SHP77 (cell line): ENCODE measurements at places on chromosomes 4 and X.

DNA sequence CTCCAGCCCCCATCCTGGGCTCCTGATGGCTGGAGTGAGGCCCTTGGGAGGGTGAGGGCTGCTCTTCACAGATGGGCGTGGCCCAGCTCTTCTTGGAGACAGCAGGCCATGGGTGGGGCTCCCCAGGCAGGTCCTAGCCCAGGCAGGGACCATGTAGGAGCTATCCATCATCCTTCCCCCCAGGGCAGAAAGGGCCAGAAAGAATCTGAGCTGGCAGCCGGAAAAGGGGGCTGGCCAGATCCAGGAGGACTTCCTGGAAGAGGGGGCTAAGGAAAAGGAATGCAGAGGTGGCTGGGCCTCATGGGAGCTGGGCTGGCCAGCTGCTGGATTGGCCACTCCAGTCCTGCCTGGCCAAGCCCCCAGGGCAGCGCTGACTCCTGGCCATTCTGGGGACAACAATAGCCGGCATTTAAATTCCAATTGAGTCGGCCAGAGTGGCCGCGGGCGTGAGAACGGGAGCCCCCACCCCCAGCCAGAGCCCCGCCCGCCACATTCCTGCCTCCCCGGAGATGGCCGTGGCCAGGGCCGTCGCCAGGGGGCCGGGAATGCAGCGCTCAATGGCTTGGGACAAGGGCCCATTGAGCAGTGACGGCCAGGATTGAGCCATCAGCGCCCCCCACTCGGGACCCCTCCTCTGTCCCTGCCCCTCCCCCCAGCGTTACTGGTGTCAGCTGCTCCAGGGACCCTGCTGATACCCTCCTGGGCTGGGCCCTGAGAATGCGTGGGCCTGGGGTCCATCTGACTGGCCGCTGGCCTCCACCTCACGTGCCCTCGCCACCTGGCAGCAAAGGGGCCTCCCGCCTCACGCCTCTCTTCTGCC, 15.1 kb upstream of the FGFR3 start:
- no peak for DNase-seq

- DNase-seq = no peak
Observed at GRCh38 chr4:155799794-155800123, 40.9 kb downstream of the GUCY1B1 start.

DNA sequence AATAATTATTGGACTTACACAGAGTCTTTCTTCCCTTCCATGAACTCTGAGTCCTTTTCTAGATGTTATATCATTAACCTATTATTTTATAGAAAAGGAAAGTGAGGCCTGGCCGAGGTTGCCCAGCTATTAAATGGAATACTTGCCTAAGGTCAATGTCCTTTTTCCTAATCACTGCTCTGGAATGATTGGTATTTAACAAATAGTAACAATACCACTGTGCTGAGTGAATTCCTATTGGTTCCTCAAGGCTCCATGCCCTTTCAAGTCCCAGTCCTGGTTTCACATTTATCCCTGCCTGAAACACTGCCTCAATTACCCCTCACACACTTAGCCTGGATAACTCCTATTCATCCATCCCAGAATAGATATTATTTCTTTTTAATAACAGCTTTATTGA, 6.2 kb downstream of the TCEAL9 start:
- no peak for DNase-seq

- DNase-seq = no peak
Observed at GRCh38 chr4:182944484-182945213, 27.5 kb upstream of the DCTD start.

GRCh38 chr4:128861856-128862518, 52.5 kb downstream of the JADE1 start:
- DNase-seq = no peak

- DNase-seq = peak; percentile 43
Observed at GRCh38 chr4:183876268-183876934, 28.7 kb upstream of the STOX2 start.

DNA sequence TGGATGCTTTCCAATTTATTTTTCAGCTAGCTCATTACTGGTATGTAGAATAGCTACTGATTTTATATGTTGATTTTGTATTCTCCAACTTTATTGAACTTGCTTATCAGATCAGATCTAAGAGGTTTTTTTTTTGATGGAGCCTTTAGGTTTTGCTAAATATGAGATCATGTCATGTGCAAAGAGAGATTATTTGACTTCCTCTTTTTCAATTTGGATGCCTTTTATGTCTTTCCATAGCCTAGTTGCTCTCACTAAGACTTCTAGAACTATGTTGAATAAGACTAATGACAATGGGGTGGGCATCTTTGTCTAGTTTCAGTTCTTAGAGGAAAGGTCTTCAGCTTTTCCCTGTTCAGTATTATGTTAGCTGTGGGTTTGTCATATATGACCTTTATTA, 11.7 kb downstream of the MAGEE1 start:
- no peak for DNase-seq

DNA sequence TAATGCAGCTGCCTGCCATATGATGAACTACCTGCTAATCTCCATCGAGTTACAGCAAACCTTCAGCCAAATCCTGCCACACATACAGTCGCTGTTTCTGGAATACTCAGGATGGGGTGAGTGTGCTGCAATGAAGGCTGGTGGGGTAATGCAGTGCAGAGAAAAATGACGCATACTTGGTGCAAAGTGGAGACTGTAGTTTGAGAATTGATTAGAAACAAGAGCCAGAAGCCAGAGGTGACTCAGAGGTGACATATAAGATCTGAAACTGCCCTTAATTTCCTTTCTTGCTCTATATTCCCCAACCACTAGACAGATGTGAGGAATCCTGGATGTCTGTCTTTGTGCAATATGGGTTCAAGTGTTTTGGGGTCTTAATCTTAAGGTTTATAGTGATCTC, 22.0 kb downstream of the C4orf54 start:
- DNase-seq = no peak

GRCh38 chr4:98749206-98749605, 90.8 kb upstream of the TSPAN5 start:
- no peak for DNase-seq

DNA sequence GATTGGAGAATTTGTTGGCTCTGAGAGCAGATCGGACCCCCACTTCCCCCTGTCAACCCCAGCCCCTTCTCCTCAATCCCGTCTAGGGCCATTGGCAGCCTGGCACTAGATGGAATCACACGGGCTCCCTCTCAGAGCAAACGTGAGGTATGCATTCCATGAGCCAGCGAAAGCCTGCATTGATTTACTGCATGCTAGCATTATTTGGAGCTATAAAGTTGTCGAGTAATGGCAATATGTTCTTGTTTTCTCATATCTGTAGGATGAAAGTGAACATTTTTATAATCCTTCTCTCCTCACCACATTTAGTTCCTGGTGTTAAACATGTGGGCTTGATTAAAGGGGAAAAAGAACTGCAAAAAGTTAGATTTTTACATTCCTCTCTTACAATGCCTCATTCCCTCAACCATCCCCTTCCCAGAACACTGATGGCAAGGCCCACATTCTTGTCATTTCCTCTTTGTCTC, 159.2 kb downstream of the SPRY1 start:
- DNase-seq = no peak

- no peak for DNase-seq
Observed at GRCh38 chrX:53587795-53588420, 98.6 kb downstream of the HUWE1 start.

- no peak for DNase-seq
Observed at GRCh38 chr4:155487210-155487609, 110.4 kb upstream of the MAP9 start.

DNA sequence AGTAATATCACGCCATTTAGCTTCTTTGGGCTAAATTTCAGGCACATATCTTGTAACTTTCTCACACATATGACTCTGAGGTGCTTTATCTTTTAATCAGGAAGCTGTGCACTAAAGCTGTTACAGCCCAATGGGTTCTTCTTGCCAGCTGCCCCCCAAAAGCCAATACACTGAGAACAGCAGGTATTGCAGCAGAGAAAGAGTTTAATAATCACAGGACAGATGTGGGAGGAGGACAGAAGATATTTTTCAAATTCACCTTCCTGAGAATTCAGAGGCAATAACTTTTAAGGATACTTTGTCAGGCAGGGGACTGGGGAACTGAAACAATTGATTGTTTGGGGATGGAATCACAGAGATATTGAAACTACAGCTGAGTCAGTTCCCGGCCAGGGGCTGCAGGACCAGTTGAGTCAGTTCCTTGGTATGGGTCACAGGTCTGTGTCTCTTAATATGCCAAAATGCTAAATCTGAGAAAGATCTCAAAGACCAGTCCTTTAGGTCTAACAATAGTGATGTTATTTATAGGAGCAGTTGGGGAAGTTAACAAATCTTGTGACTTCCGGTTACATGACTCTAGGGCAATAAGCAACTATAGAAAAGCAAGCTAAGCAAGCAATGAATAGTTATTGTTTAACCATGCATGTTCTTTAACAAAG, 28.1 kb downstream of the DDIT4L start:
- DNase-seq = no peak

- no peak for DNase-seq
Observed at GRCh38 chr4:121421594-121421993, 40.8 kb upstream of the QRFPR start.

GRCh38 chr4:106041294-106042002, 146.2 kb downstream of the NPNT start:
- no peak for DNase-seq

DNA sequence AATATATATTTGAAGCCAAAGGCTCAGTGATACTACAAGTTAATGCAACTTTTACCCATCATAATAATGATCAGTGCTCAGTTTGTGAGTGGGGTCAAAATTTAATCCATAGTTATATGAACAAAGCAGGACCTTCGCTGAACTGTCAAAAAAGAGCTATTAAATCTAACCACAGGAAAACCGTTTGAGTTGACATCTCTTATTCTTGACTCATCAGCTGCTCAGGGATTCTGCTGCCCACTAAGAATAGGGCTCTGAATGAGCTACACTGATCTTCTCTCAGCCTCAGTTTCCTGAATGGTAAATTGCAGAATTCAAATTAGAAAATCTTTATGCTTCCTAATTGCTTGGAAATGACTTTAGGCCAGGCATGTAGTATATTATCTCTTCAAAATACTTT, 44.9 kb upstream of the NAP1L5 start:
- no peak for DNase-seq

DNA sequence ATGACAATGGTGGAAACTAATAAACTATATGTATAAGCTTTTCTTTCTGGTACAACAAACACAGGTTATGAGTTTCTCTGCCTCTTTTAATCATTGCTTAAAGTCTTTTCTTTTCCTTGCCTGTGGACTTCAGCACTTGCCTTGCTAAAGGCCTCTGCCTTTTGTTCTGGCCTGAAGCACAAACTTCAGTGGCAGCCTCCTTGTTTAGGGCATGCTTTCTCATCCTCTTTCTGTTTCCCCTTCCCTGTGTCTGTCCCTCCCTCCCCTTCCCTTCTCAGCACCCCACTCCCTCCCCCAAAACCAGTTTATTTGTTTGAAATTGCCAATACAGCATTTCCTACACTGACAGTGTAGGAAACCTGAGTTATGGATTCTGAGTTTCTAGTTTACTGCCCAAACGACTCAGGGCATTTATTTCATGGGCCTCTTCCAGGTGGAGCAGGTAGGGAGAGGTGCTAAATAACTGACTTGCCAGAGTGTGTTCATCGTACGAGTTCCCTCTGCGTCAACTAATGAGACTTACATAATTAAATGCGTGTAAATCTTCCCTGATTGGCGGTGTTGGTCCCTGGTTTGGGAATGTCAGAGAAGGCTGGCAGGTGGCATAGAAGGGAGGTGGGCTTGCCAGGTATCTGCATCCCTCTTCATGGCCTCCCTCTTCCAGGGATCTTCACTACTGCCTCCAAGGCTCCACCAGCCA, 311.0 kb downstream of the FBXW7 start:
- no peak for DNase-seq

- no peak for DNase-seq
Observed at GRCh38 chr4:54224996-54225597, 4.0 kb upstream of the PDGFRA start.

DNA sequence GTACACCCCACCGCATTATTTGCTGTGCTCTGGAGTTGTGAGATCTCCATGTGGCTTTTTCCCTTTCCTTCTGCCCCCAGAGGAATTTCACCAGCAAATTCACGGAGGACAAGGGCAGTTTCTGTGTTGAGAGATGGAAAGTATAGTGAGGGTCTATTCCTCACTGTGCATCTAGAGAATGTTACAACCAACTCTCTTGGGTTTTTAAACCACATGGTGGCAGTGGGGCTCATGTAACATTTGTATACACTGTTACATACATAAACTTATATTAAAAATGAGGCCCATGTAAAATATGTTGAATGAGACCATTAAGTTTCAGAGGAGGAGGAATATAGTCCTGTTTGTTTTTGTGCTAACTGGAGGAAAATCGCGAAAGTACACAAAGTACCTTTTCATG, 909 bp upstream of the PRKG2 start:
- DNase-seq = no peak

GRCh38 chr4:78372355-78372988, 179.1 kb upstream of the ANXA3 start:
- no peak for DNase-seq

DNA sequence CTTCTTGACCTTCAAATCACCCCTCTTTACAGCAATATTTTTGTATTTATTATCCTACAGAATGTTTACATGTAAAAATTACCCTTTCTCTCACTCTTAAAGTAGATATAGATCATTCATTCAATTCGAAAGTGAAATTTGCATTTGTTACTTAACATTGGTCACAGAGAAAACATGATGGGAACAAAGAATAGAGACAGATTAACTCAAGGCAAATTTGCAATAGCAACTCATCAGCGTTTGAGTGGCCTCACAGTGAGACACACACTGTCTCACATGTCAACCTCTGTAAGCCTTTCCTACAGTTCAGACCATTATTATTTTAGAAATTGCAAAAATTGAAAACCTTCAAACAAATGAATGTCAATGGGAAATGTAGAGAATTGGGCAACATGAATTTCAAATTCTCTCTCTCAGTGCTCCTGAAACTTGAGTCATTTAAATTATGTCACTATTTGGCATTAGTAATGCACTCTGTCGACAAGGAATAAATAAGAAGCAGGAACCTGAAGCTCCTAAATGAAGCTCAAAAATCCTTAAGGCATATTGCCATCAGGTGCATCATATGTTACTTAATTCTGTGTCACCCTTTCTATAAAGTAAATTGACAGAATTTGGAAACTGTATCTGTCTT, 148.3 kb upstream of the ANXA10 start:
- no peak for DNase-seq

- DNase-seq = peak; percentile 28
Observed at GRCh38 chr4:109998867-109999584, 86.3 kb downstream of the EGF start.

GRCh38 chrX:12580548-12580947, 210.7 kb upstream of the PRPS2 start:
- DNase-seq = no peak

DNA sequence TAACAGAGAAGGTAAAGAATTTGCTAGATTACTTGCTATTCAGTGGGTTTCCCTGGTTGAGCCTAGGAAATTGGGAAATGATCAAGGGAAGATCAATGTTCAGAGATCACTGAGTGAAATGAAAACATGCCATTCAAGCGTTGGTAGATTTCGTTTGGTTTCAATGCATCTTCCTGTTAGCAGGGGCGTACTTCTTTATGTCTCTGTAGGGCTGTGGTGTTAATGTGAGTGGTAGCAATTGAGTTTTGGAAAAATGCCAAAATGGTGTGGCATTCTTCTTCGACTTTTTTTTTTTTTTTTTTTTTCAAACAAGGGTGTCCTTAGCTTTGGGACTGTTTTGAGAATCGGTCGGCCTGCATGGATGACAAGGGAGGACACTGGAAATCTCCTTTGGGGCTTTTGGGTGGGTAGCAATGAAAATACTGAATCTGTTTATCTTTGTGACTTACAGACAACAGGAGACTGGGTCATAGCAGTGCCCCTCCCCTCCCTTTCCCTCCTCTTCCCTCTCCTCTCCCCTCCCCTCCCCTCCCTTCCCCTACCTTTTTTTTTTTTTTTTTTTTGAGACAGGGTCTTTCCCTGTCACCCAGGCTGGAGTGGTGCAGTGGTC, 50.4 kb downstream of the SPRY1 start:
- no peak for DNase-seq

GRCh38 chrX:48076343-48076742, 4.9 kb upstream of the ZNF630 start:
- no peak for DNase-seq
